T follicular helper cell (primary cell): ENCODE measurements at places on chromosomes 3 and 15.

DNA sequence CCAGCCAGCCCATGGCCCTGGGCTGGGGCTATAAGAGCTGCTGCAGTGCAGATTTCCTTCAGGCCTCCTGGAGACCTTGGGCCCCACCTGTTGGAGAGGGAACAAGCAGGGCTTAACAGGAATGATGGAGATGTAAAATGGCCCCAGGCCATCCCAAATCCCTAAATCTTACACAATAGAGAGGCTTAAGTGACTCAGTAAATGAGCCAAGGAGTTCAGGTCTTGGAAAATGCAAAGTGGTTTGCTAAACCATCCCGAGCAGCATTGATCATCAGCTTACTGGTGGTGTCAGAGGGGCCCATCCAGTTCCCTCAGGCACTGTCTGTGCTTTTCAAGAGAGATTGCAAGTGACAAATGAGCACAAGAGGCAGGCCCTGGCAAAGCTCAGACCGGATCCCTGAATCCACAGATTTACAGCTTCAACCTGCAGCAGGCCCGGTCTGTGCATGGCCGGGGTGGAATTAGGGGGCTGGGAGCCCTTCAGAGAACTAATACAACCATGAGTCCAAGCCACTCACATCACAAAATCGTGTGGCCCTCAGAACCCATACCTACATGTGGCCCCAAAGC is 325.4 kb downstream of the UACA start:
- DNase-seq, result no peak

DNA sequence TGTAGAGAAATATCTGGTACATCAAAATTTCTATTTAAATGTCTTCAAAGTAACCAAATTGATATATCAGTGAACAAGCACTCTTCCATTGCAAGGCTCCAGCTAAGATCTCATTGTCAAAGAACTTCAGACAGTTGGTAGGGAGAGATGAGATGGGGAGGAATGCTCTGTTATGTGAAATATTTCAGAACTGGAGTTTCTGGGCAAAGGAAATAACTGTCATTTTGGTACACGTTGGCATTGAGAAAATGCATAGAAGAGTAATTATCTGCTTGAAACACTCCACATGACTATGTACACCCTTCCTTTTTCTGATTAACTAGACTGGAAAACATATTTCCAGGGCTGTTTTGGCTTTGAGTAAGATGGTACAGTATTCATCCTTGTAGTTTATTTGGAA is 297.5 kb upstream of the RASGRP1 start:
- DNase-seq, result no peak

- DNase-seq, result peak; percentile 86
Measured at GRCh38 chr3:122793568-122794416, at the start of gene HSPBAP1. TSS of gene HSPBAP1 (minus strand) at chr3:122793831. CDS start at chr3:122793680, 151 bp downstream.

DNA sequence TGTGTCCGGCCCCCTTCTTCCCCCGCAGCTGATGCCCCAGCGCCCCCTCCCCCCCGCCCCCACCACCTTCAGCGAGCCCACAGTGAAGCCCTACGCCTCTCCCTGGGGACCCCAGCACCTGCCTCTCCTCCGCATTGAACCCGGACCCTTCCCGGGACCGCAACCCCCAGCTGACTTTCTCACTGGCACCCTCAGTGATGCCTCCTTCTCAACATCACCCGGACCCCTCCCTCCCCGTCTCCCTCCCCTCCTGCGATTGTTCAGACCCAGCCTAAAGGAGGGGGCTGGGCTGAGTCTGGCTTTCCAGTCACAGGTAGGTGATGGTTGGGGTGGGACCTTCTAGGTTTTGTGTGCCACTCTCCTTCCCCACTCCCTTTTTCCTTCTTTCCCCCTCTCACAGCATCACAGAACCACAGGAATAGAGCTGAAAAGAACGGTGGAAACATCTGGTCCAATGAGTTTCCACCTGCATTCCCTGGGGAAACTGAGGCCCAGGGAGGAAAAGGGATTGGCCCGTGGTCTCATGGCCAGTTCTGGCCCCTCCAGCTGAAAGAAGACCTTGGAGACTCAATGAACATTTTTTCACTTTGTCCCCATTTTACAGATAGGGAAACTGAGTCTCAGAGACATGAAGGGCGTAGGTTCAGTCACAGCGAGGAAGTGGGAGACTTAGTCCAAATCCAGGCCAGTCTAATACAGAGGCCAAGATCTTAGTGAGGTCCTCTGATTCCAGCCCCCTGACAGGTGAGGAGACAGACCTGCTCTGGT is 828 bp downstream of the CAND2 start:
- DNase-seq, result no peak

- no peak for DNase-seq
Measured at GRCh38 chr3:129184396-129184657, 631 bp upstream of the CNBP start.

DNA sequence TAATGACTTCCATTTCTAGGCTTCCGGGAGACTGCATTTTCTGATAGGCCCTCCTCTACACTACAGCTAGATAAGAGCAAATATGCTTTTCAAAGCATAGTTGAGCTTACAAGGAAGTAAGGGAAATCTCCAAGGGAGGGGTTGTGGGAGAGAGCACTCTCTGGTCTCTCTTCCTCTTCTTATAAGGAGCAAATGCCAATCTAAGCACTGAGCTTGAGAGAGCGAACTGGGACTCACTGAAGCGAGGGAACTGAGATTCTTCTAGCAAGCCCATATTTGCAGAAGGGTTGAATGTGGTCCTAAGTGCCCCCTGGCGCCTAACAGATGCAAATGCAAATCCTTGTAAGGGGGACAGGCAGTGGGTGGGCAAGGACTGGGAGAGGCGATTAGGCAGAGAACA is 164.8 kb downstream of the ERC2 start:
- DNase-seq, result no peak

DNA sequence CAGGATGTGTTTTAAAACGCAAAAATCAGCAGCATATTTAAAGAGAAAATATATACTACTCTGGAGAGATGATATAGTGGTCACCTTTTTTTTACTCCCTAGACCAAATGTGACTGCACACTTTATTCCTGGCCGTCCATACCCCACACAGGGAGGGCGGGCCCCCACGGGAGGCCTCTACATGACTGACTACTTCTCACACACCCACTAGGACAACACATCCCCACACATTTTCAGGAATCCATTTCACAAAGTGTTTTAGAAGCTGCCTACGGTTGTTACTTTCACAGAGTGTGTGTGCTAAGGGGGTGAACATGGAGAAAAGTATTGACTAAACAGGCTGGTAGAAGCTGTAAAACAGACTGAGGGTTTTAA is 67.9 kb downstream of the CHSY1 start:
- no peak for DNase-seq

DNA sequence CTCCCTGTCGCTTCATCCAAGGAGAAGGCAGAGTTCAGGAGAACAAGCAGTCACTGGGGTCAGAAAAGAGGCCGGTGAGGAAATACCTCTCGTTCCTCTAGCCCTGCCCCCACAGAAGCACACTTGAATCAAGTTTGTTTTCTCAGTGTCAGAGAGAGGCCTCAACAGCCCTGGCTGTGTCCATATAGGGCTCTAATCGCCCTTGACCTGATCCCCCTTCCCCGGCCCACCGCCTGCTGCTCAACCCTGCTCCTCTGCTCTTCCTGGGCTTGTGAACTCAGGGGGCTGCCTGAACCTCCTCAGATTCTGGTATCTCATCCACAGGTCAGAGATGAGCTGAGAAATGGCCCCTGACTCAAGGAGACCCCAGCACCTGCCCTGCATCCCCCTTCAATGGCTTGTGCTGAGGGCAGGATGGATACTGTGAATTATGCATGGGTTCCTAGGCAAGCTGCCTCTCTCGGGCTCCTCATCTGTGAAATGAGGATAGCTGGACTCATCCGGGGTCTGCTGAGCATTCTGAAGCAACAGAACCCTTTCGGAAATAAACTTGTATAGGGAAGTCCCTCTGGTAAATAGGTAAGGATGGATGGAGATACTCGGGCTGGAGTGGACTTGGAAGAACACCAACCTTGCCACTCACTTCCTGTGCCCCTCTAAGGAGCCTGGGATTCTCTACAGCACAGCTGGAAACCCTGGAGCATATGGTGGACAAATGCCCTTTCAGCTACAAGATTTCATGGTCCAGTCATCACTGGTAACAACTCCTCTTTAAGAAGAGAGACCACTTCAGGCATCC is 147.5 kb downstream of the STT3B start:
- DNase-seq, result no peak

DNA sequence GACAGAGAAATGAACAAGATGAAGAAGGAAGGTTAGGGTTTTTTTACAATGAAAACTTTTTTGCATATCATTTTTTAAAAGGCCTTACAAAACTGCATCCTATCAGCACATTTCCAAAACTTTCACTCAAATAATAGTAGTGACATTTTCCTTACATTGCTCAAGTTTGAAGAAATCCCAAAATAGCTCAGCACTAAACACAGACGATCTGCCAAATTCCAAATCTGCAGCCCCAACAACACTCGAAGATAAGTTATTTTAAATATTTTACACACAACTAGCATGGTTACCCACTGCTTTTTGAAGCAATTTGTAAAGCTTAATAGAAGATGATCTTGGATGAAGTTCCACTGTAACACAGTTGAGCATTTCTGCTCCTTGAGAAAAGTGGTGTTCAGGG is 535.6 kb upstream of the ALCAM start:
- DNase-seq, result no peak

DNA sequence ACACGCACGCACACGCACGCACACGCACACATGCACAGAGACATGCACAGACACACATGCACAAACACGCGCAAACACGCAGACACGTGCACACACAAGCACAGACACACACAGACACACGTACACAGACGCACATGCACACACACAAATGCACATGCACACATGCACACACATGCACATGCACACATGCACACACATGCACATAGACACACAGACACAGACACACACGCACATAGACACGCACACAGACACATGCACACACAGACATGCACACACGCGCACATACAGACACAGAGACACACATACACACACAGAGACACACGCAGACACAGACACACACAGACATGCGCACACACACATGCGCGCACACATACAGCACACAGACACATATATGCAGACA is 26.4 kb upstream of the PIGZ start:
- DNase-seq, result no peak

GRCh38 chr3:184184546-184185230 is 1.3 kb upstream of the ABCF3 start:
- DNase-seq, result no peak

DNA sequence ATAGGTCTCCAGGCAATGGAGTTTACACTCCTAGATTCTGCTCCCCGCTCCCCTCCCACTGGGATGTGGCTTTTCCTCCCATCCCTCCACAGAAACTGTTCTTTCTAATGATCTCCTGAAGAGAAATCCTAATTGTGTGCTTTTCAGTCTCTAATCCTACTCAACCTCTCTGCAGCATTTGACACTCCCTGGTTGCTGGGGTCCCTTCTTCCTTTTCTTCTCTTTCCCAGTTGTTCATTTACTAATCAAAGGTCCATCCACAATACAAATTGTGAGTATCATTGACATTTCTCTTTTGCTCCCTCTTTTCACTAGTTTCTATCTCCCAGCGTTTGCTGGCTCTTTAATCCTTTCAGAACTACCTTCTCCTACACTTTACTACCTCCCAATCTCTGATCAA is 6.5 kb upstream of the MYH15 start:
- no peak for DNase-seq

- no peak for DNase-seq
Measured at GRCh38 chr3:179416681-179417080, 34.6 kb downstream of the GNB4 start.

- DNase-seq, result no peak
Measured at GRCh38 chr15:71798641-71799040, 11.7 kb upstream of the NR2E3 start.

- no peak for DNase-seq
Measured at GRCh38 chr3:134804508-134805480, 9.7 kb downstream of the EPHB1 start.

DNA sequence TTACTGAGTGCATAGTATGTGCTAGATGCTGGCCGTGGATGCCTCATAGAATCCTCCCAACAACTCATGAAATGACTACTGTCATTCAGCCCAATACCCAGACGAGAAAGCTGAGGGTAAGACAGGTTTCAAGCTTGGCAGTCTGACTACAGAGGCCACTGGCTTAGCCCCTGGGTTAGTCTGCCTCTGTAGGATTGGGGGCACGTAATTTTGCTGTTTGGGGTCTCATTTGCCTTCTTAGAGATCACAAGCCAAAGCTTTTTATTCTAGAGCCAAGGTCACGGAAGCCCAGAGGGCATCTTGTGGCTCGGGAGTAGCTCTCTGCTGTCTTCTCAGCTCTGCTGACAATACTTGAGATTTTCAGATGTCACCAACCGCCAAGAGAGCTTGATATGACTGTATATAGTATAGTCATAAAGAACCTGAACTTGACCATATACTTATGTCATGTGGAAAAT is 1.0 kb upstream of the CCR5 start:
- no peak for DNase-seq

DNA sequence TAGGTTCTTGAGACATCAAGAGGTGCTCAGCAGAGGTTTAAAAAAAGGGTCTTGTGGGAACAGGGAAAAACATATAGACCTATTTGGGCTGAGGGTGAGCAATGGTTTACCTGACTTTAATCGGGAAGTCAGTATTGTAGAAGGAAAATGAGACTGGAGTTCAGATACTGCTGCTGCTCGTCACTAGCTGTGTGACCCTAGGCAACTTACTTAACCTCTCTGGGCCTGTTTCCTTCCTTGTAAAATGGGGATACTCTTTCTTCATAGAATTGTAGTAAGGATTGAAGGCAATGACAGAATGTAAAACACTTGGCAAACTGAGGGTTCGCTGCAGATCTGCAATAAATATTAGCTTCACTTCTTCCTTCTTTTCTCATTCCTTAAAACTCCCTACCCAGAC is 327.5 kb upstream of the PROK2 start:
- DNase-seq, result no peak

DNA sequence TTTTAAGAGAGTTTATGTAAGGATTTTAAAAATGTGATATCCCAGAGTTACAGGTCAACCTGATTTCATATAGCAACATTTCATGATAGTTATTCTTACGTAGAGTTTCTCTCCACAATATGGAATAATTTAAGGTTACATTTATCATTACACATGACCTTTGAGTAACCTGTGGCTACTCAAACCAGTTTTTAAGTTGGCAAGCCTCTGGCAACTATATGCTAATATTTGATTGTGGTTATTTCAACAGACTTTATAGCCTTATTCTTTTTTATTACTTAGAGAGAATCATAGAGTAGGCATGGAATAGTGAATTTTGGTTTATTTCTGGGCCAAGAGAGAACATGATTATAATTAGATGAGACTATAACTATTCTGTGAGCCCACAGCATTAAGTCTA is 504.9 kb downstream of the NLGN1 start:
- no peak for DNase-seq

- DNase-seq, result no peak
Measured at GRCh38 chr3:38095669-38096483, 41.1 kb downstream of the ACAA1 start.

GRCh38 chr3:50268703-50269451 is at the start of gene SEMA3B:
TSS of gene SEMA3B (plus strand) at chr3:50269147. CDS start at chr3:50269241, 94 bp downstream.
- no peak for DNase-seq

DNA sequence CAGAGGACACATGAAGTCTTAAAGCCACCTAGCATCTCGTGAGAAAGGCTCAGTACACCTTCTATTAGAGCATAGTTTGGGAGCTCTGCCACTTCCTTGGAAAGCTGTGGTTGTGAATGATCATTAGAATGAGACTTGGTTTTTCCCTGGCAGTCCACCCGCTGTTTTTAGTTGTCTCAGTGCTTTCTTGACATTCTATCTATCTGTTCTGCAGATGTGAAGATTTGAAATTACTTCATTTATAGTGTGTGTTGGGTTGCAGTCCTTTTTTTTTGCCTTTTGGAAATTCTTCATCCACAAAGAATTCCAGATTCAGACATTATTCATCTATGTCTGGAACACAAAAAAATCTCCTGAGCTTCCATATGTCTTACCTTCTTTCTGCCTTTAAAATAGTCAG is 23.7 kb downstream of the PPP2R3A start:
- no peak for DNase-seq

- no peak for DNase-seq
Measured at GRCh38 chr15:25240461-25241021, 198.3 kb downstream of the UBE3A start.
